AG10803 (cell line): ENCODE measurements at places on chromosomes 4 and X.

DNA sequence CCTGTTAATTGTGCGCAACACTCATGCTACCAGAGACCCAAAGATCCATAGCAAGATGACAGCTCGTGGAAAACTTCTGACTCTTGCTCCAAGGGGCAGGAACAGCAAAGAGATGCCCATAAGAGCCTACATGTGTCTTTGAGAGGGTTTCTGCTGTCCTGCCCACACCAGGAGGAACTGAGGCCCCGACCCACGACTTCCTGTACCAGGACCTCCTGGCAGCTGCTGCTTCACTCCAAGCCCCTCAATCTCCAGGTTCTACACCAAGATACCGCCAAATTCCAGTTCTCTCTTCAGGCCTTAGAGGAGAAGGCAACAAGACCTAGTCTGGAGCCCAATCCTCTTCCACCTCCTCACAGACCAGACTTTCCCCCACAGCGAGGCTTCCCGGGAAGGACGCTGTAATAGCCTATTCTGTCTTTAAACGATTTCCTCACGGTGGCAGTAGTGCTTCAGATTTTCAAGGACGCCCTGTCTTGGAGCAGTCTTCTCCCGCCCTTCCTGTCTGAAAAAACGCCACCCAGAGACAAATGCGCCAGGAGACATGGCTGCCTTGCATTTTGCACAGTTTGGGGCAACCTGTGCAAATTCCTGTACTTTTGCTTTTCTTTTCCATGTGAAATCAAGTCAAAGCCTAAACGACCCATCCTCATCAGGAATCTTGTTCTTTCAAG is 230.2 kb upstream of the STK26 start:
- DNase-seq, result peak; percentile 42

- DNase-seq, result no peak
Measured at GRCh38 chr4:7943211-7943610, 3.5 kb upstream of the AFAP1 start.

DNA sequence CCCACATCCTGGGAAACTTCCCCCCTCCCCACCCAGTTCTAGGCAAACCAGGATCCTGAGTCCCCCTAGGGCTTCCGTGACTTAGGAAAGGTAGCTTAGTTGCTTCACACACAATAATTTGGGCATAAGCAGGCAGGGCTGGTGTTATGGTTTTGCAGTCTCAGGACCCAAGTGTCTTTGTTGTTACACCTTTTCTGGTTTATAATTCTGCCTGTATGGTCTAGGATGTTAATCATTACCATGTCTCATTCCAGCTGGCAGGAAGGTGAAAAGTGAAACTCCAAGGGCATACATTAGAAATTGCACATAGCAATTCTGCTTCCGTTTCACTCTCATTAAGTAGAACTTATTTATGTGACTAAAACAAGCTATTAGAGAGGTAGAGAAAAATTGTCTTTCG is 16.8 kb downstream of the UGT8 start:
- no peak for DNase-seq

DNA sequence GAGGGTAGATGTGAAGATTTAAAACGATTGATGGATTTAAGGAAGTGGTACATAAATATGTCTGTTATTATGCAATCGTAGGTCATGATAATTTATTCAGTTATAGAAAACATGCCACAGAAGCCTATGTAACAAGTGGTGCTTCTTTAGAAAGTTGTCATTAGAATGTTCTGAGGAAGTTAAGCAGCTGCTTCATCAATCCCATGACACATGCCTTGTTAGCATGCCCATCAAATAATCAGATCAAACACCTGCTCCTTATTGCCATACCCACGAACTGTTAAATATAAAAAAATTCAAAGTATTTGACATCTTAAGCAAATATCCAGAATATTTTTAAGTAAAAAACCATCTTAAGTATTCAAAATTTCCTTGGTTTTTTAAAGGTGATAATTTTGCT is 76.4 kb upstream of the MYOZ2 start:
- no peak for DNase-seq

GRCh38 chrX:53678667-53679066 is 7.9 kb downstream of the HUWE1 start:
- no peak for DNase-seq

- no peak for DNase-seq
Measured at GRCh38 chr4:92265021-92265420, 38.7 kb upstream of the GRID2 start.

DNA sequence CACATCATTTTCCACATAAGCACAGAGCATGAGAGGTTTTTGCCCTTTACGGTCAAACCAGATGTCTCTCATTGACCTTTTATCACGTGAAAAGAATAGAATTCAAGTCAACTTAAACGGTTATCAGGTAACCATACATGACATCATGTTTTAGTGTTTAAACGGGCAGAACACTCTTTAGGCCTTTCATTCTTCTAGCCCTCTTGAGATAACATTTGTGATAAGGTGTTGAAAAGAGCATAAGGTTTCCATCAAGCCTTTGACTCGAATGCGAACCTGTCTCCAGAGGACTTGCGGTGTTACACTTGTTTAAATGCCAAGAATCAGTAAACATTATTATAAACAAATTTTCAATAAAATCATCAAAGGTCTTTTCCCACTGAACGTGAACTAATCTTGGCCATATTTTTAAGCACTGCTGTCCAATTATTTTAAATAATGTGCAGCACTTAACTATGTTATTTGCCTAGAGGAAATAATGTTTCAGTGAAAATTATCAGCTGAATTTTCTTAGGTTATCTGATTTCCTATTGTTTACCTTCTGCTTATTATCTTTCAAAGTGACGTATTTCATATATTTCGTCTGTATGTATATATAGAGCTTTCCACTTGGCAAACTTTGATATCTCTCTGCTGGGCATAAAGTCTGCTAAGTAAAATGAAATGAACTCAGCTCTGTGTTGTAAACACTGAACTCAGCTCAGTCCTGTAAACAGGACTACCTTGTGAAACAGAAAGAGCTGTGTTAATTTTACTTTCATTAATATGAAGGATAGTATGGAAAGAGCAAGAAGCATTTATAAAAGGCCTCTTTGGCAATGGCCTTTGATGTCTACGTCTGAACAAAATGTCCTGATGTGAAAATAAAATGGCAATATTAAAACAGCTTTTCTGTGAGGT is 33.3 kb downstream of the TENM3 start:
- no peak for DNase-seq

DNA sequence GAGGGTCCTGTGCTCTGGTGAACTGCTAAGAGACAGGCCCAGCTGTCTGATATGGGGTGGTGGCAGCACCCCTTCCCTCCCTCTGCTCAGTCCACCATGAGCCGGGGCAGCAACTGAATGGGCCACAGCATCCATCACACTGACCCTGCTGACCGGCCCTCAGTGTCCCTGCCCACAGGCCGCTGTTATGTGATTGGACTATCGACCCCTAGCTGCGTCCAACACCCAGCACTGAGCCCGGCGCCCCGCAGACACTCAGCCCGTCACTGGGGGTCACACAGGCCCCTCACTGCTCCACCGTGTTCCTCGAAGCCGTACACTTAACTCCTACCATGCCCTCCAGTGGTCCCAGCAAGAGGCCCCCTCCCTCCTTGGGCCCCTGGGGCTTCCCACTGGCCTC is 88.8 kb upstream of the PSAPL1 start:
- no peak for DNase-seq

DNA sequence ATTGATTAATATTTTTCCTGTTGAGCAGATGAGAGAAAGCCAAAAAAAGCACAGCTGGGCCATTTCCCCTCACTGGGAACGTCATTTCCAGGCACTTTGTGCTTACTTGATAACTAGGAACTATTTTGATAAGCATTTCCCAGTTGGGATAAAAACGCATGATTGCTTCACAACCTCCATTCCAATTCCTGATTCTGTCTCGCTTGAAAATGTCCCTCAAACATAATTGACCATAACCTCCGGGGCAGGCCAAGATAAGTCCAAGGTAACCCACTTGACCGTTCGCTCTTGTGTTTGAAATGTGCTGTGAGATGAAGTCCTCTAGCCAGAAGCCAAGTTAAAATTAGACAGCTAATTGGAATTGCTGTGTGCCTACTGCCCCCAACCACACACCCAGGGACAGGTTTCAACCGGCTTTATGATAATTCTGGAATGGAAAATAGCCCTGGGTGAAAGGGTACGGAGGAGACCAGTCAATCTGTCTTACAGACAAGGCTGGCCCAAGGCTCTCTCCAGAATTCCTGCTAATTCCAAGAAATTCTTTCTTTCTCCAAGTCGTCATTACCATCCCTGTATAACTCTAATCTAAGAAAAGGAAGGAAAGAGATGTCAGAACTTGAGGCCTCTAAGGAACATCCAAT is 137.1 kb downstream of the MID1 start:
- DNase-seq, result no peak

DNA sequence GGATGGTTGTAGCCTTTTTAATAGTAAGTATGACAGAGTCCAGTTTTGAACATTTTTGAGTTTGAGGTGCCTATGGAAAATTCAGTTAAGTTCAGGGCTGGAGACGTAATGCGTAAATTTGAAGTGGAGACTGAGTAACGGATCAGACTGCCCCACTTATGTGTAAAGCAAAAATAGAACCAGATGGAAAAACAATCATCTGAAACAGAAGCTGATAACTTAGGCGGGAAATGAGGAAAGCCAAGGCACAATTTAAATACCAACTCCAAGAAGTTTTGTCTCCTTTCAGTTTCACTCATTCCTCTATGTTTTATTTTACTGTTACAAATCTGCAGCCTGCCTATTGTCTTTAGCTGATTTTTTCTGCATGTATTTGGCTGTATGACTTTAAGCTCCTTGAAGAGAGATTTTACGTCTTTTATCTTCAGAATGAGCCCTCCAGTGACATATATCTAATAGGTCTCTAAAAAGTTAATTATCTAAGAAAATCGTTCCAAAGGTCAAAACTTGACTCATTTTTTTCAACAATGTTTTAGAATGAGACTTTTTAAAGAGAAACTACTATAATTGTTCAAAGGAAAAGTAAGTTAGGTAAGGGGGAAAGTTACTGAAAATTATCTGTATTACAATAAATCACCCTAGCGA is 1.1 kb downstream of the SGCB start:
- peak; percentile 25 for DNase-seq

DNA sequence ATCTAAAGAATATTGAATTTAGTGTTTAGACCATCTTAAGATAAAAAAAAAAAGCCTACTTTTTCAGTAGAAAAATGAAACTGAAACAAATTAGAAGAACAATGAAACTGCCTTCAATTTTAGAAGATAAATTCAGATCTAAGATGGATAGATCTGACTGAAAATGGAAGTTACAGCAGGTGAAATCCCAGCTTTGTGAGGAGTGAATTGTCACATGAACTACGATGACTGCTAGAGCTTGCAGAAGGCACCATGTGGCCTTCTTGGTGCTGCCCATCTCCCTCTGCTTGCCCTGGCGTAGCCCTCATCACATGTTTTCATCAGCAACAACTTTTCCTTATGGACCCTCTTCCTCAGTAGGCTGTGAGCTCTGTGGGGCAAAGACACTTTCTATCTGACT is 51.4 kb upstream of the EMCN start:
- no peak for DNase-seq

DNA sequence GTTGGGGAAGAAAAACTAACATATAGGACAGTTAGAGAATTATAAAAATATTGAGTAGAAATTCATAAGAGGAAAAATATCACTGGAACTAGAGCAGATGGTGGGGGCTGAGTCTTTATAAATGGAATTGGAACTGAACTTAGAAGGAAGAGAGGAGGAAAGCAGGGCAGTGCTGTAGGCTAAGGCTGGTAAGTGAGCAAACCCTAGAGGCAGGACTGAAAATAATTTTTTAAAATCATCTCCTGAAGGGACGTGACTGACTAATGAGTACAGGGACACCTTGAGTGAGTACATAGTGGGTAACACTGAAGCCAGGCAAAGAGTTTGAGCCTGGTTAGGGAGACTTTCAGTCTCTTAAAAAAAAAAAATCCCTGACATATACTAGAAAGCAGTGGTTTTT is 63.3 kb downstream of the GALNT7 start:
- peak; percentile 6 for DNase-seq

- no peak for DNase-seq
Measured at GRCh38 chr4:156738766-156739165, 232.8 kb downstream of the PDGFC start.

GRCh38 chr4:5527211-5527610 is 181.1 kb downstream of the EVC2 start:
- no peak for DNase-seq

- no peak for DNase-seq
Measured at GRCh38 chr4:7649411-7649740, 214.6 kb upstream of the PSAPL1 start.

DNA sequence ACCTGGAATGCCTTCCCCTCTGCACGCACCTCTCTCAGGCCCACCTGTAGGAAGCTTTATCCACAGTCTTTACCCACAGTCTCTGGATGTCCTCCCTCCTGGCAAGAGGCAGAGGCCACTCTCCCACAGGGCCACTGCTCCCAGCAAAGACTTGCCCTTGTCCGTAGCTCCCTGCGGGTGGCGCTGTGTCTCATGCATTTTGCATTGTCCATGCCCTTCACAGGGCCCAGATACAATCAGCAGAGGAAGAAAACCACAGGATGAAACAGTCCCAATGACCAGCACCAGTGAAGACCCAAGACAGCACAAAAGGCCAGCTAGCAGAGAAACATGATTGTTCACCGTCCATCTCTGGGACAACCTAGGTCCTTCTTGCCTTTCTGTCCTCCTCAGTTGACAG is 2.1 kb upstream of the NSG1 start:
- no peak for DNase-seq

DNA sequence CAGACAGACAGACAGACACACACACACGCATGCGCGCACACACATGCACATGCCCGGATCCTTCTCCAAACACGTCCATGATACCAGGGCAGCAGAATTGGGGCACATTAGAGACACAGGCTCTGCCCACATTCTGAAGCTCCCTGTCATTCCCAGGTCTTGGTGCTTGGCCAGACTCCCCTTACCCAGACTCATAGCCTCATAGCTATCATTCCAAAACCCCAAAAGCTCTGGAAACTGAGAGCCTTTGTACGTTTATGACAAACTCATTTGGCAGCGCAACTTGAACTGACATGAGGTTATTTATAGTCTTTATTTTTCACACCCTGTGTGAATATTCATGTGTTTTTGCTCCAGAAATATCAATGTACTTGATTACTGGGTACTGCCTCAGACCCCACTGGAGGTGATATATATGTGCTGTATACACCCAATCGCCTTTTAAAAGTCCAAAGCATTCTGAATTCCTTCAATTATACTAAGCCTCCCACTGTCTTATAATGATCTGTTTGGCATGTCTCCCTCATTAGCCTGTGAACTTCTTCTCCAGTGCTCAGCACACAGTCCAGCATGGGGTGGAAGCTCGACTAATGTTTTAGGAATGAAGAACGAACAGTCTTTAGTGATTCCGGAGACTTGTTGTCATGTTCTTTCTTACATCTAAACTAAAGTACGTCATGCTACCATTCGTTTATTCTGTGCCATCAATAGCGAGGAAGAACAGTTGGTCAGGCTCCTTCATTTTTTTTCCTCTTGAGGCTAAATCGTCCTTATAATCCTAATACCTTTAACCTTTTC is 45.0 kb downstream of the RTL9 start:
- DNase-seq, result peak; percentile 81
